Regular cardiac myocyte (primary cell): ENCODE measurements at places on chromosomes 13 and 19. TPM values are rescaled to one million over a fixed set of nuclear protein-coding genes. Genes with fewer than 3 reads are reported as not detected.

The PRR12 gene
- total RNA-seq = 1.1 and 1.3 TPM in 2 replicates

The ZNF708 gene
- 3.6 and 5.9 TPM in 2 replicates for total RNA-seq

The GFY gene
- total RNA-seq = not detected in 2 replicates

The ZNF414 gene
- total RNA-seq = 2.5 and 4.8 TPM in 2 replicates

The RAVER1 gene
- 4.2 and 11.3 TPM in 2 replicates for total RNA-seq

The GAS6 gene
- total RNA-seq = 74.4 and 134 TPM in 2 replicates

The PRSS57 gene
- not detected in 2 replicates for total RNA-seq

The PTGER1 gene
- 1.7 and 3.5 TPM in 2 replicates for total RNA-seq

The ZNF723 gene
- total RNA-seq = not detected in 2 replicates

The CYP4F8 gene
- not detected in 2 replicates for total RNA-seq

The PSPN gene
- total RNA-seq = 0.96 and 1.1 TPM in 2 replicates

The TINCR gene
- 0.28 TPM in 1 of 2 replicates, not detected in the other for total RNA-seq

The CNOT3 gene
- 4.5 and 8.4 TPM in 2 replicates for total RNA-seq

The TNFSF13B gene
- 2.3 and 6.2 TPM in 2 replicates for total RNA-seq

The TGFB1 gene
- total RNA-seq = 8.7 and 10.7 TPM in 2 replicates

The ZNF700 gene
- 8.8 and 11.0 TPM in 2 replicates for total RNA-seq

The C2CD4C gene
- total RNA-seq = under 0.01 TPM in 2 replicates

The DAND5 gene
- total RNA-seq = not detected in 2 replicates

The FRY gene
- total RNA-seq = 4.4 and 15.8 TPM in 2 replicates

The BEST2 gene
- not detected in 2 replicates for total RNA-seq
